G401 (cell line): ENCODE measurements at places on chromosomes 5 and 9.

- peak; percentile 33 for DNase-seq
Observed at GRCh38 chr5:68227532-68228160, 12.1 kb downstream of the PIK3R1 start.

- DNase-seq, result no peak
Observed at GRCh38 chr9:136462664-136463063, 20.2 kb downstream of the SEC16A start.

DNA sequence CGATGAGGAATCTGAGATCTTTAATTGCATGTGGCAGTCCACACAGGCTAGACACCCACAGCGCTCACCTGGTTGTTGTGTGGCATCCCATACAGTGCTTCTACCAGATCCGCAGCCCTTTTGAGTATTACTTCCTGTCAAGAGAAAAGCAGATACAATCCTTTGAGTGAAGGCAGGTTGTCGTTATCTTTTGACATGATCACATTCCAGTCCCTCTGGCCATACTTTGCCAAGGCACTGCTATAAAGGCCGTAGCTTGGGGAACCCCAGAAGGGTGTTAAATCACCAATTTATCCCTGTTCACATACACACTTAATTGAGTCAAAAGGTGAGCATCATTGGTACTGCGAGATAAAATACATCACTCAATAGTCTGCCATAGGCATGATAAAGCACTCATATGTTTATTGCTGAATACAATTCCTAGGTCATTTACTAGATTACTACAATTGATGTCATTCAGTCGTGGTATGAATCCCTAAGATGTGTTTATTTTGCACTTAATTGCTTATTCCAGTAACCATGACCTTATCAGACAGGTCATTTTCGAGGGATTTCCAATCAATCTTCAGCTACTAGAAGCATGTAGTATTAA, 385.6 kb downstream of the EBF1 start:
- DNase-seq, result no peak

- DNase-seq, result no peak
Observed at GRCh38 chr9:5767968-5768932, 64.7 kb downstream of the ERMP1 start.

DNA sequence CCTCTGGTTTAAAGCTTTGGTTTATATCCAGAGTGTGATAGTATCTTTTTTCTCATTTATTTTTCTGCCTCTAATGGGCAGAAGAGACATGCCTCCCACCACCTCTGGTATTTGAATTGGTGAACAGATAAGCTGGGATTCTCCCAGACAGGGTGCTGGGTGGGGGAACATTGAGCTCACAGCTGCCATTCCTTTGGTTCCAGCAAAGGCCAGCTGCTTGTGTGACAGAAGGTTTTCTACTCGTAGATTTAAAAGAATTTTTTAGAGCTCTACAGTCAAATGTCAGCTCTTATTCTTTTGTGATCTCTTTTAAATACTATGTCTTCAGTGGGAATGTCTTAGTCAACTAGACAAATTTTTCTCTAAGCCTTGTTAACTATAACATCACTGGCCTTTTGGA, 54.7 kb upstream of the ADAMTS16 start:
- no peak for DNase-seq

DNA sequence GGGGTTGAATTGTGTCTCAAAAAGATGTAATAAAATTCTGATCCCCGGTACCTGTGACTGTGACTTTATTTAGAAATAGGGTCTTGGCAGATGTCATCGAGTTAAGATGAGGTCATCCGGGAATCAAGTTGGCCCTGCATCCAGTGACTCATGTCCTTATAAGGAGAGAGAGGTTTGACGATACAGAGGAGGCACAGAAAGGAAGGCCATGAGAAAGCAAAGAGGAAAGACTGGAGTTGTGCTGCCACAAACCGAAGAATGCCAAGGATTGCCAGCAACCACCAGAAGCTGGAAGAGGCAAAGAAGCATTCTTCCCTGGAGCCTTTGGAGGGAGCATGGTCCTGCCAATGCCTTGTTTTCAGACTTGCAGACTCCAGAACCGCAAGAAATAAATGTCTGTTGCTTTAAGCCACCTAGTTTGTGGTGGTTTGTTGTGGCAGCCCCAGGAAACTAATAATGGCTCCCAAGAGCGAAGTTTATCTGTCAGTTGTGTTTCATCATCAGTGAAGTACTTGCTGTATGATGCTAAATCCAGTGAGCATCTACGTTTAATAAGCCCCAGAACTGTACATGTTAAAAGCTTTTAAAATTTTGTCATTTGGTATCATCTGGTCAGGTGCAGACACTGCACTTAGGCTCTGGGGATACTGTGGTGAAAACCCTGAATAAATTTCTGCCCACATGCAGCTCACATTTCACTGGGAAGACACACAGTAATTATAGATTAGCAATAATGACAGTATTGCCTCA, 114.8 kb downstream of the TLE4 start:
- DNase-seq, result no peak

DNA sequence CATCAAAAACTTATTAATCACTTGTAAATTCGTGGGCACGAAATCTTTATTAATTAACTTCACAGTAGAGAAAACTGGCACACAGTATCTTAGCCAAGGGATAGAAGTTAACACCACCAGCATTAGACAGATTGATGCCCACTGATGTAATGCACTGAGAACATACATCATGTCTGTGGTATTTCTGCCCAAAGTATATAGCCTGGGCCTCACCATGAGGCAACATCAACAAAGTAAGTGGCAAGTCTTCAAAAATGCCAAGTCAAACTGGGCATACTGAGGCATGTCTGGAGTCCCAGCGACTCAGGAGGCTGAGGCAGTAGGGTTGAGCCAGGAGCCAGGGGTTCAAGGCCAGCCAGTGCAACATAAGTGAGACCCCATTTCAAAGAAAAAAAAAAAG, 79.5 kb downstream of the GLIS3 start:
- no peak for DNase-seq
